ENCODE measurements at places on chromosomes 16 and 17.

GRCh38 chr17:79036596-79036995, 12.6 kb downstream of the C1QTNF1 start:
- DNase-seq, result peak; percentile 91

- no peak for DNase-seq
These were observed 26.4 kb downstream of the CHP2 start for GRCh38 chr16:23781176-23781575.

DNA sequence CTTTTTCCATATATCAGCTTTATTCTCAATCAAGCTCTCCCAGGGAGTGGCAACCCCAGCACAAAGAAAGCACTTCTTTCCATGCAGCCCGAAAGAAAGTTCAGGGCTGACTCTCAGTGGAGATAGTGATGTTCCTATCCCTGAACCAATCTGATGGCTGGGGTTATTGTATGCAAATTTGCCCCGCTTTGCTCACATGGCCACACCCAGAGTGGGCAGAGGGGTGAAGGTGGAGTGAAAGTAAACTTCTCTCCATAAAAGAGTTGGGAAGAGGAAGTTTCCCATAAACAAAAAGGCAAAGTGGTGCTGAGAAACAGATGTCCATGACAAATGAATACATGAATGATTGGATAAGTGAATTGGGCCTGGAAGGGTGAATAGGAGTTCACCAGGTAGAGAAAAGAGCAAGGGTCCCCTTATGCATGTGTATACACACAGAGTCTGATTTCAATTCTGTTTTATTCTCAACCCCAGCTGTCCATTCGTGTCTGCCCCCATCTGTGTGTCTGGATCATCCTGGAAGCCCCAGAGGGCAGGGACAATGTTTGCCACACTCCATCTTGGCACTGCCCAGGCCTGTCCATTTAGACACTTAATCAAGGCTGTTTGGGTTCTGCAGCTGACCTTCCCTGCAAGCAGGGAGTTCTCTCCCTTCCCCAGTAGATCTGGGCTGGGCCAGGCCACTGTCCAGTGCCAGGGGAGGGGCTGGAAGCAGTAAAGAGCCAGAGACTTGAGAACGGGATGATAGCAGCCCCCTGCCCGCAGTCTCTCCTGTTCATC, 14.1 kb upstream of the NGFR start:
- no peak for DNase-seq

GRCh38 chr16:28289939-28290858, 2.1 kb upstream of the SBK1 start:
- DNase-seq, result no peak

DNA sequence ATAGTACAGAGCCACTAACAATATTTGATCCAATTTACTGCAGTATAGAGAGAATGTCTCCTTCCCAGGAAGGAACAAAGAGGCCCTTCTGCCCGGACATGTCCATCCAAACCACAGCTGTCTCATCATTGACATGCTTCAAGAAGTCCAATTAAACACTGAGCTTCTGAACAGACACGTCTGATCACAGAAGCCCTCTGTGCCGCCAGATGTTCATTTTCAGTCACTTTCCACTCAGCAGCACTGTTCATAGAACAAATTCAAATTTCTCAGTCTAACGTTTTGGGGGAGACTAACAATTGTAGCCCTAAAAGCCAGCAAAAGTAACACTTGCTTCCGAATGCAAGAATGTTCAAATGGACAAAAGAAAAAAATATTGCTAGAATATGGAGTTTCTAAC, 15.3 kb downstream of the ZC3H7A start:
- no peak for DNase-seq

- DNase-seq, result no peak
These were observed 244.1 kb upstream of the MAF start for GRCh38 chr16:79844603-79845002.

DNA sequence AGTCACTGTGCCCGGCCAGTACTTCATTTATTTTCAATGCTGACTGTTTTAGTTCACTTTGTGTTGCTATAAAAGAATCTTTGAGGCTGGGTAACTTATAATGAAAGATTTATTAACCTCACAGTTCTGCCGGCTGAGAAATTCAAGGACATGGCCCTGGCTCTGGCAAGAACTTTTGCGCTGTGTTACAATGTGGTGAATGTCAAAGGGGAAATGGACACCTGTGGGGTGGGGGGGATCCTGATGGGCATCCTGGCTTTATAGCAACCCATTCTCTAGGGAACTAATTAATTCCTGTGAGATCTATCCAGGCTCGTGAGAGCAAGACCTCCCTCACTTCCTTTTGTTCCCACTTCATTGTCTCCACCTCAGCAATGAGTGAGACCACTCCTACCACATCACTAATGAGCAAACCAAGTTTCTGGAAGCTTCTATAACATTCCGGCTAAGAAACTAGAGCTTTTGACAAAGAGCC, 17.1 kb upstream of the CDH3 start:
- peak; percentile 46 for DNase-seq

GRCh38 chr17:78458091-78458490, 79.6 kb downstream of the PGS1 start:
- DNase-seq, result no peak

GRCh38 chr16:283033-283805, at the start of gene PDIA2:
Gene PDIA2, plus strand, starts transcription at chr16:283164. Its CDS starts 6 bp downstream, at chr16:283170.
- no peak for DNase-seq

DNA sequence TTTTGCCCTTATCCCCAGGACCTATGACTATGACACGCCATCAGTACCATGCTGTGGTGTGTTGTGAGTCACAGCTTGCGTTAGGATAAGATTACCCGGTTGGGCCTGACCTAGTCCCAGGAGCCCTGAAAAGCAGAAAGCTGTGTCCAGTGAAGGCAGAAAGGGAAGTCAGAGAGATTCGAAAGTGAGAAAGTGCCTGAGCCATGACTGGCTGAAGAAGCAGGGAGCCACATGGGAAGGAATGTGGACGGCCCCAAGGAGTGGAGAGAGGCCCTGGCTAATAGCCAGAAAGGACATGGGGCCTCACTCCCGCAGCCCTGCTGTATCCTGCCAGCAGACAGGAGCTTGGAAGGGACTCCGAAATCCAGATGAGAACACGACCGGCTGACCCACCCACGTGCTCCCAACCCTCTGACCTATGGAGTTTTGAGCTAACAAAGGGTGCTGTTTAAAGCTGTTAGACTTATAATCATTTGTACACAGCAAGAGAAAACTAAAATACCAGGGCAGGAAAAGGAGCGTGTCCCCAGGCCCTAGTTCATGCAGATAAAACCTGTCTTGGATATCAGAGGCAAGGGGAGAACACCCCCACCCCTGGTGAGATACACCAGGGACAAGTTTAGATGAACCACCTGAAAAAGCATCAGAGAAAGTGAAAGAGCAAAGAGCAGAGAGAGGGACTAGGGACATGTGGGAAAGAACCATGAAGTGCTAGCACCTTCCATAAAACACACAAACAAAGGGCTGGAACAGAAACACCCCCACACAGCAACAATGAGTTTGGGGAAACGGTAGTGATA, 115.3 kb downstream of the SLC39A11 start:
- DNase-seq, result peak; percentile 94

- DNase-seq, result no peak
These were observed 5.0 kb upstream of the DNASE1L2 start for GRCh38 chr16:2231016-2231931.

All from HFFc6 (cell line).